MCF 10A (cell line): ENCODE measurements at places on chromosomes 3 and 15.

GRCh38 chr3:125087768-125088391, 32.1 kb upstream of the HEG1 start:
- no peaks in the 10 kb centered on the region for H3K4me1 ChIP-seq
- no peaks in the 10 kb centered on the region for H3K27me3 ChIP-seq

- H3K4me3 ChIP-seq = peak overlapping the region; percentile 19
- peak overlapping the region; percentile 90 for H3K27ac ChIP-seq
- peak; percentile 99 for DNase-seq
- peaks cover 31% of the 10 kb centered on the region for H3K4me1 ChIP-seq
- no peaks in the 10 kb centered on the region for H3K27me3 ChIP-seq
Observed at GRCh38 chr3:153138276-153139210, 23.5 kb upstream of the RAP2B start.

- DNase-seq = peak; percentile 86
- H3K36me3 ChIP-seq = peaks cover 5% of the 10 kb centered on the region
- H3K4me1 ChIP-seq = peaks cover 19% of the 10 kb centered on the region
- no peaks in the 10 kb centered on the region for H3K27me3 ChIP-seq
- H3K27ac ChIP-seq = peak overlapping the region; percentile 78
- no peak overlapping the region for H3K4me3 ChIP-seq
Observed at GRCh38 chr3:193803288-193803687, 210.3 kb downstream of the OPA1 start.

GRCh38 chr3:55942868-55943267, 455.8 kb upstream of the WNT5A start:
- H3K36me3 ChIP-seq = no peaks in the 10 kb centered on the region
- no peaks in the 10 kb centered on the region for H3K4me1 ChIP-seq
- H3K27me3 ChIP-seq = no peaks in the 10 kb centered on the region
- DNase-seq = no peak
- no peak overlapping the region for H3K27ac ChIP-seq
- no peak overlapping the region for H3K4me3 ChIP-seq

- no peak for DNase-seq
- no peaks in the 10 kb centered on the region for H3K36me3 ChIP-seq
- no peak overlapping the region for H3K27ac ChIP-seq
- H3K27me3 ChIP-seq = peaks cover 76% of the 10 kb centered on the region
- H3K4me1 ChIP-seq = no peaks in the 10 kb centered on the region
Observed at GRCh38 chr3:10706156-10706739, 109.8 kb upstream of the SLC6A11 start.

DNA sequence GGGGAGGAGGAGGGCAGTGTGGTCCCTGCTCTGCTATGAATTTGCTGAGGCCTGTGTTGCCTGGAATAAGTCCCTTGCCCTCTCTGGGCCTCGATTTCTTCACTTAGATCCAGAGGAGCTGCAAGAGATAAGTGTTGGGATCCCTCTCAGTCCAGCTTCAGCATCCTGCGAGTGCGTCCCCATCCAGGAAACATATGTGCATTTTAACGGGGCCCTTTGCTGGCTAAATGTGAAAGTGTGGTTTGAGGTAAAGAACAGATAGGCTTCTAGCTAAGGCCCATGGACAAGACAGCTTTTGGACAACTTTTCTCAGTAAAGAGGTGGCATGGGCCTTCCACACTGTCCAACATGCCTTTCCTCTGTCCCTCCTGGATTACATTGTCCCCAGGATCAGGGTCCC, 26.5 kb downstream of the RPLP1 start:
- DNase-seq = no peak
- H3K4me3 ChIP-seq = no peak overlapping the region
- H3K4me1 ChIP-seq = no peaks in the 10 kb centered on the region

DNA sequence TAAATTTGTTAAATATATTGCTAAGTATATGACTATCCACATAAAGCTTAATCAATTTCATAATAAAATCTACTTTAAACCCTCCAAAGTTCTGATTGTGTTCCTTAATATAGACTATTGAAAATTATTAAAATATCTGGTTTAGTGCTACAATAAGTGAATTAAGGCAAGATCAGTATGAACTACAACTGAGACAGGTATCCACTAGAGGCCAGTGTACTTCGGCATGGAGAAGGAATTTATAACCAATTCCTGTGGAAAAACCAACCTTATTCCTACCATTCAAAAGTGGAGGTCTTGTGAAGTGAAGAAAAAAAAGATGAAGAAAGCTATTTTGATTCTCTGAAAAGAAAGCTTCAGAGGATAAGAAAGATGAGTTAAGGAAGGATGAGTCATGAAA, 237.7 kb downstream of the SUCLG2 start:
- no peak for DNase-seq
- no peak overlapping the region for H3K27ac ChIP-seq
- H3K4me3 ChIP-seq = no peak overlapping the region
- H3K4me1 ChIP-seq = peaks cover 11% of the 10 kb centered on the region
- no peaks in the 10 kb centered on the region for H3K27me3 ChIP-seq

GRCh38 chr3:95312650-95313049, 1249.8 kb downstream of the NSUN3 start:
- H3K4me3 ChIP-seq = no peak overlapping the region
- H3K27me3 ChIP-seq = peaks cover 41% of the 10 kb centered on the region
- DNase-seq = no peak
- no peaks in the 10 kb centered on the region for H3K4me1 ChIP-seq

GRCh38 chr3:111051354-111051753, 20.3 kb upstream of the NECTIN3 start:
- H3K4me3 ChIP-seq = no peak overlapping the region
- no peak overlapping the region for H3K27ac ChIP-seq
- no peak for DNase-seq

DNA sequence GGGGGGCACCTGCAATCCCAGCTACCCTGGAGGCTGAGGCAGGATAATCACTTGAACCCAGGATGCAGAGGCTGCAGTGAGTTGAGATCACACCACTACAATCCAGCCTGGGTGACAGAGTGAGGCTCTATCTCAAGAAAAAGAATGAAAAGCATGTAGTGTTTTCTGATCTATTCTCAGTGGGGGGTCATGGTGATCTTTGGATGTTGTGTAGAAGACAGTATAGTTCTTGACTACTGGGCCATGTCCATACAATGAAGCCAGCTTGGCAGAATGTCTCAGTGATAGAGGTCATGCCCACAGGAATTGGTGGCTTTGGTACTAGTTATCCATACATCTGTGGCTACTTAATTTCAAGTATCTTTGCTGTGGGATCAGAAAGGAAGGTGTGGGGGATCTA, 26.8 kb upstream of the NANOGP8 start:
- H3K36me3 ChIP-seq = no peaks in the 10 kb centered on the region
- H3K27me3 ChIP-seq = no peaks in the 10 kb centered on the region
- H3K4me1 ChIP-seq = no peaks in the 10 kb centered on the region
- no peak overlapping the region for H3K4me3 ChIP-seq

DNA sequence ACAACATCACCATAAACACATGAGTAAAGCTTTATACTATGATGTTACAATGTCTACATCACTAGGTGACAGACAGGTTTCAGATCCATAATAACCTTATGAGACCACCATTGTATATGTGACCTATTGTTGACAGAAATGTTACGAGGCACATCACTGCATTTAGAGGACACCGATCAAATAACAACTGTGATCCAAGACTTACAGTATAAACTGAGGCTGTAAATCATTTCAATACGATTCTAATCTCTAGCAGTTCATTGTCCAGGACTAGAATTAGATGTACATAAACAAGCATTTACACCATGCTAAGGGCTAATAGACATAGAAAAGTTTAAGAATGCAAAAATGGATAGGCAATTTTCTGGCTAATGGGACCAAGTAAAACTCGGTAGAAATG, 491.9 kb upstream of the ROBO1 start:
- no peaks in the 10 kb centered on the region for H3K4me1 ChIP-seq
- no peak overlapping the region for H3K4me3 ChIP-seq
- H3K27me3 ChIP-seq = no peaks in the 10 kb centered on the region
- H3K27ac ChIP-seq = no peak overlapping the region
